ENCODE measurements at places on chromosomes 1 and 21.

- DNase-seq = no peak
These were observed 128.0 kb downstream of the SETD4 start for GRCh38 chr21:35932232-35932911.

GRCh38 chr1:184416481-184416880 lies 29.7 kb downstream of the C1orf21 start:
- no peak for DNase-seq

DNA sequence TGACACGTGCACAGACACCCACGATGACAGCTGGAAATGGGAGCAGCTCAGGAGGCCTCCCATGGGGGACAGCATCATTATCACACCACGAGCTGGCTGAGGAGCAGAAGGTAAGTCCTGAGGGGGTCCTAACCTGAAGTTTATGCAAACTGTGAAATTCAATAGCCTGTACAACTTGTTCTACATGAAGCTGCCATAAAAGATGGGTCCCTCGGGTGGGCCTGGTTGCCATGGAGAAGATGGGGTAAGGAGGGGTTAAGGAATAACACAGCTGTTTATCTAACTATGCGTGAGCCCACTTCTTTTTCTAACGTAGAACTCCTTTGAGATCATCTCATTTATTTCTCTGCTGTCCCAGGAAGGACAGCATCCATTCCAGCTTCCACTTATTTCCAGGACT lies 163.4 kb upstream of the CD34 start:
- no peak for DNase-seq

DNA sequence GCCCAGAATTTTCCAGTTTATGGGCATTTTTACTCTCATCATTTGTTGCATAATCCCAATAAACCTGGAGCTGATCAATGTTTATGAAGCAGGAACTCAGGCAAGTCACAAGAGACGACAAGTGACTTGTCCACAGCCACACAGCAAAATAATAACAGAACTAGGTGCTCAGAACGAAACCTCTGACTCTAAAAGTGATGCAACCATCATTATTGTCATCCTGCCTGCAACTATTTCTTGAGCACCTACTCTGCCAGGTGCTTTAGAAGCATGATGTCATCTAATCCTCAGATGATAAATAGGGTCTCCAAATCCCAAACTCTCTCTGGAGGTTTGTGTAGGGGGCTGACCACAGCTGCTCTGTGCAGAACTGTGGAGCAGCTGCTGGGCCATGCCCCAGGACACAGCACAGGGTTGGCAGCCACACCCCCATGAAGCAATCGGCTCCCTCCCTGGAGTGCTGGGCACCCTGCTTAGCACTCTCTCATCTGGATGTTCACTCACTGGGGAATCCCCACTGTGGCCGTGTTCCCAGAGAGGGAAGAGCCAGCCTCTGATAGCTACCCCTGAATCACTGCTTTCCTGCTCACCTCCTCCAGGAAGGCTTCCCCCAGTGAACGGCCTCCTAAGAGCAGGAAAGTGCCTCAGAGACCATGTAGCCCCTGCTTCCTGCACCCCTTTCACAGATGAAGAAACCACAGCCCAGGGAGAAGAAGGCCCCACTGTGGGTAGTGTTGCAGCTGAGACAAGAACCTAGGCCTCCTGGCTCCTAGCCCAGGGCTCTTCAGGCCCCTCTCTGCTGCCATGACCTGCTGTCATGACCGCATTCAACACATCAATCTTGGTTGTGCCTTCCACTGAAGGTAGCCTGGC lies 2.1 kb downstream of the TTC22 start:
- no peak for DNase-seq

GRCh38 chr1:87178441-87178840 lies 150.2 kb upstream of the LMO4 start:
- no peak for DNase-seq

GRCh38 chr1:44354268-44354839 lies 703 bp downstream of the ERI3 start:
- DNase-seq = no peak

- peak; percentile 68 for DNase-seq
These were observed 414 bp downstream of the TMEM51 start for GRCh38 chr1:15153842-15154479.

DNA sequence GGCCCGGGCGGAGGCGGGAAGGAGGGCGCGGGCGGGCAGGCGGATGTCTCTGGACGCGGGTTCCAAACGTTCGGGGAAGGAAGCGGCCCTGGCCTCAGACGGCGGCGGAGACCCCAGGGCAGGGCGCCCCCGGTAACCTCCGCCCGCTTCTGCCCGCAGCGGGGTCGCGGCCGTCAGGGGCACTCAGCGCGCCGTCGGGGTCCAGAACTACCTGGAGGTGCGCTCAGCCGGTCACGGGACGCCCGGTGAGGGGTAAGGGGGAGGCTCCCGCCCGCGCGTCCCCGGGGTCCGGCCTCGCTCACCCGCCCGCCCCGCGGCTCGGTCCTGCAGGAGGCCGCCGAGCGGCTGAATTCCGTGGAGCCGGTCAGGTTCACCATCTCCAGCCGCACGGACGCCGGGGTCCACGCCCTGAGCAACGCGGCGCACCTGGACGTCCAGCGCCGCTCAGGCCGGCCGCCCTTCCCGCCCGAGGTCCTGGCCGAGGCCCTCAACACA lies 406 bp downstream of the PUSL1 start:
- DNase-seq = no peak

DNA sequence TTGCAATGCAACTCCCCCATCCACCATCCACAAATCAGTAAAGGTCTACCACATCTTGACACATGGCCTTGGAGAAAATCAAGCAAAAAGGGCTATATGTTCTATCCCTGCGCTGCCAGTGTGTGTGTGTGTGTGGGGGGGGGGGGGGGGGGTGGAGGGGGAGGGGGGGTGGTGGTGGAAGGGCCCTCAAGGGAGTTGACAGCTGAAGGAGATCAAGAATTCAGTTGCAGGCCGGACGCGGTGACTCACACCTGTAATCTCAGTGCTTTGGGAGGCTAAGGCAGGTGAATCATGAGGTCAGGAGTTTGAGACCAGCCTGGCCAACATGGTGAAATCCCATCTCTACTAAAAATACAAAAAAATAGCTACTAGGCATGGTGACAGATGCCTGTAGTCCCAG lies 37.6 kb upstream of the CLIC4 start:
- DNase-seq = no peak

- DNase-seq = no peak
These were observed 9.6 kb upstream of the ECE1 start for GRCh38 chr1:21299780-21300395.

GRCh38 chr1:21651214-21652042 lies 17.7 kb downstream of the RAP1GAP start:
- DNase-seq = peak; percentile 28

GRCh38 chr1:177922209-177922608 lies 47.6 kb downstream of the SEC16B start:
- no peak for DNase-seq

GRCh38 chr1:214364386-214364785 lies 83.4 kb downstream of the SMYD2 start:
- DNase-seq = no peak
